ENCODE measurements at places on chromosomes 16 and 17.

GRCh38 chr16:57026778-57027062 lies 37.4 kb downstream of the NLRC5 start:
- no peak for DNase-seq

DNA sequence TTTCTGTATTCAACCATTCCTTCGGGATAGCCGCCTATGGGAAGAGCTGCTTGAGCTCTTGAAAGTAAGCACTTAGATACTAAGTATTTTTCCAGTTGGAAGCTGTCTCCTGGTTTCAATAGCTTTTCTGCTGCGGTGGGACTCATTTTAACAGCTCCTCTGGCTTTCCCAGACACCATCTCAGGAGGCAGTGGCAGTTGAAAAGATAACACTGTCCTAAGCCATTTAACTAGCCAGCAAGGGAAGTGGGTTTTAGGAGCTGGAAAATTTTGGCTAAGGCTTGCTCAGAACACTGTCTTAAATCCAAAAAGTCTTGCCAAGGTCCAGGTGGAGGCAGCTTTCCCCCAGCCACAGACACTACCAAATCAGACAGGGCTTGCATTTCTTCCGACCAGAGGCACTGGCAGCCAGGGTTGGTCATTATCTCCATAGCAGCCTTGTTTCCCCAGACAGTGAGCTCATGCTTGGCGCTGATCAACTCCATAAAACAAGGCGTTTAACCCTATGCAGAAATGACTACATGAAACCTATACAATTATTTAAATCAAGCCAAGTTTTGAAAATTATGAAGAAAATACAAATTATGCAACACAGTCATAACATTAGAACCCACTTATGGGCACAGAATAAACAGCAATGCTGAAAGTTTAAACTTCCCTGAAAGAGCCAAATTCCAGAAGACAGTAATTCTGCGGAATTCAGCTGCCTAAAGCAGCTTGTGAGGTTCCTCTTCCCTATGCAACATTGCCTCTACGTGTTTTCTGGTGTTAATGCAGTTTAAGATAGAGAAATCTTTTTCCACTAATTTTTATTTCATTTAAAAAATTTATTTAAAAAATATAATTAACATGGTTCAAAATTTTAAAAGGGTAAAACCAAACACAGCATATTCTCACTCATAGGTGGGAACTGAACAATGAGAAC lies 25.0 kb downstream of the GABARAPL2 start:
- no peak for DNase-seq

DNA sequence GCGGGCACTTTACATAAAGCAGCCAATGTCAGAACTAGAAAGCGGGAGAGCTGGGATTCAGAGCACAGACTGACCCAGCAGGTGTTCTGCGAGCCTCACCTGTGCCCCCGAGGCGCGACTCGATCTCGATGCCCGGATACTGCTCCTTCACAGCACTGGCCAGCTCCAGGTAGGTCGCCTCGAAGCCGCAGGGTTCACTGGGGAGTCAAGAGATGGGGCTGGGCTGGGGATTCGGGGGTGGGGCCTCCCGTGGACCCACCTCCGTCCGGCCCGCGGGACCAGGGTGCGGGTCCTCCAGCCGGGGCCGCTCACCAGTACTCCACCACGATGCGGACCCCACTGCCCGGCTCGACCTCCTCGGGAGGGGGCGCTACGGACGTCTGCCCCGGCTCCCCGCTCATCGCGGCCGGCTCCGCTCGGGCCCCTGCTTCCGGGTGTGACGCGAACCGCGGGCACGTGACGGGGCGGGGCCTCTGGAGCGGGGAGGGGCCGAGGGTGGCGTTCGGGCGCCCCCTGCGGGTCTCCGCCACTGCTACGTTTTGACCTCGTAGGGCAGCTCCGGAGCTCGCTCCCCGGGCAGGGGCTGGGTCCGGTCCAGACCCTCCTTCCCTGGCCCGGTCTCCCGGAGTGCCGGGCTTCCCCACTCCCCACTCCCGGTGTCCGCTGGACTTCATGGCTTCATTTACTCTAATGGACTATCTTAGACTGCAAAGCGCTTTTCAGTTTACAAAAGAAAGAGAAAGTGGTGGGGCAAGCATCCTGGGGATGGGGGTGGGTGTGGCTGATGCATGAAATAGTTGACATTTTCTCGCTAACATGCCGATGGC lies at the start of gene MIEN1:
MIEN1 (minus strand) TSS at position 438 of the 827 bp plus-strand sequence; CDS start at position 401, 37 bp downstream.
- peak; percentile 98 for DNase-seq

DNA sequence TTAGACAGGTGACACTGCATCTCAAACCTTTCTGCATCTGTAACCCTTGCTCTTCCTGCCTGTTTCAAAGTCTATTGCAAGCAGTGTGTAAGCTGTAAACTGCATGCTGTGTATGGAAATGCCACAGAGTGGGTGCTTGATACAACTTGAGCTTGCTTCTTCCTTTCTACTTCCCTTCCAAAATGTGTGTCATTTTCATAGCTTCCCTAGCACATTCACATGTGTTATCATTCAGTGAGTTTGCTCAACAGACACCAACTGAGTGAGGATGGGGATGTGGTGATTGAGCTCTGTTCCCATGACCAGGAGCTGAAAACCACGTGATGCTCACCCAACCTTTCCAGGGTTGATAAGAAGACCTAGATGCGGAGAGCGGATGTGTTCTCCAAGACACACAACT lies 111.1 kb downstream of the VAT1L start:
- no peak for DNase-seq

GRCh38 chr17:18921912-18922451 lies 30.0 kb upstream of the SLC5A10 start:
- no peak for DNase-seq

DNA sequence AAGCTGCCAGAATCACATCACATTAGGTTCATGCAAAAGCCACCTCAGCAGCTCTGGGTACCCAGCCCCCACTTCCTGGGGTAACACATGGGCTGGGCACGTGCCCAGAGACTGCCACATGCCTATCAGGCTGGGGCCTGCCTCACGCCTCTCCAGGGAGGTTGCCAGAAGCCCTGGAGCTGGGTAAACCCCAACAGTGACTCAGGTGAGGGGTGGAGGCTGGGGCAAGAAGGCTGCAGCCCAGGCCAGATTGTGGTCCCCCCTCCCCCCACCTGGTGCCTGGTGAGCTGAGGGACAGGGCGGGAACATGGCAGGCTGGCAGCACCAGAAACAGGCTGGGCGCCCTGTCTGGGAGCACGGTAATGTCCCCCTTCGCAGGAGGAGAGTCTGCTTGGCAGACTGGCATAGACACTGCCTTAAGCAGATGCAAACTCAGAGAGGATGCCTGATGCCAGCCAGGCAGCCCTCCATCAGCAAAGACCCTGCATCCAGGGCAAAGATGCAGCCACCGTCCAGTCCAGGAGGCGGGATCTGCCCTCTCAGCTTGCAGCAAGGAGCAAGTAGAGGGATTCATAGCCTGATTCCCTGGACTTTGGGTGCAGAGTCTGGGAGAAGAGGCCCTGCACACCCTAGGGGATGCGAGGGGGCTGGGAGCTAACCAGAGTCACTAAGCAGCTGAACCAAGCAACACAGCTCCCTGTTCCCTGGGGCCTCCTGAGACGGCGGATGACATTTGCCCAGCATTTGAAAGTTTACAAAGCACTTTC lies 28.8 kb downstream of the NGFR start:
- DNase-seq, result no peak

GRCh38 chr17:8338753-8339140 lies 893 bp upstream of the ODF4 start:
- no peak for DNase-seq

DNA sequence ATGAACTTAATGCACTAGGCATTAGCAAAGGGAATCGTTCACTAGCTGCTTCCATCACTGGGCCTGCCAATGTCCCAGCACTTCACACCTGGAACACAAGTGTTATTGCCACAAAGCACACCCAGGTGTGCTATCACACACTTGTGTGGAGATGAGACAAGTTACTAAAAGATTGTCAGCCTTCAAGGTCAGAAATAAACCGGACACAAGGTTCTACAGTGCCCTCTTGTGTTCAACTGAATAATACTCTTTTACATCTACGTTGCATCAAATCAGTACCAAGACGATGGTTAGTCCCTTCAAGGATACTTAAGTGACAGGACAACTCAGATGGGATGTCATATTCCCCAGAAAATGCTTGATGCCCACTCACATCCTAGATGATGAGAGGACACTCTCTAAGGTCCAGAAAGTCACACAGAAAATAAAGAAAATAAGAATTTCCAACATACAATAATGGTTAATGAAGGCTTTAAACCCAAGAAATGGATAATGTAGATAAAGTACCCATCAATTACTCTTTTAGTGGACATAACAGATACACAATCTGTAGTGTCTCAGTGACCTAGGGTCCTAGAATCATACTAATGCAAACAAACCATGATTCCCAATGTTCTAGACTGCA lies 16.4 kb upstream of the GLG1 start:
- no peak for DNase-seq

DNA sequence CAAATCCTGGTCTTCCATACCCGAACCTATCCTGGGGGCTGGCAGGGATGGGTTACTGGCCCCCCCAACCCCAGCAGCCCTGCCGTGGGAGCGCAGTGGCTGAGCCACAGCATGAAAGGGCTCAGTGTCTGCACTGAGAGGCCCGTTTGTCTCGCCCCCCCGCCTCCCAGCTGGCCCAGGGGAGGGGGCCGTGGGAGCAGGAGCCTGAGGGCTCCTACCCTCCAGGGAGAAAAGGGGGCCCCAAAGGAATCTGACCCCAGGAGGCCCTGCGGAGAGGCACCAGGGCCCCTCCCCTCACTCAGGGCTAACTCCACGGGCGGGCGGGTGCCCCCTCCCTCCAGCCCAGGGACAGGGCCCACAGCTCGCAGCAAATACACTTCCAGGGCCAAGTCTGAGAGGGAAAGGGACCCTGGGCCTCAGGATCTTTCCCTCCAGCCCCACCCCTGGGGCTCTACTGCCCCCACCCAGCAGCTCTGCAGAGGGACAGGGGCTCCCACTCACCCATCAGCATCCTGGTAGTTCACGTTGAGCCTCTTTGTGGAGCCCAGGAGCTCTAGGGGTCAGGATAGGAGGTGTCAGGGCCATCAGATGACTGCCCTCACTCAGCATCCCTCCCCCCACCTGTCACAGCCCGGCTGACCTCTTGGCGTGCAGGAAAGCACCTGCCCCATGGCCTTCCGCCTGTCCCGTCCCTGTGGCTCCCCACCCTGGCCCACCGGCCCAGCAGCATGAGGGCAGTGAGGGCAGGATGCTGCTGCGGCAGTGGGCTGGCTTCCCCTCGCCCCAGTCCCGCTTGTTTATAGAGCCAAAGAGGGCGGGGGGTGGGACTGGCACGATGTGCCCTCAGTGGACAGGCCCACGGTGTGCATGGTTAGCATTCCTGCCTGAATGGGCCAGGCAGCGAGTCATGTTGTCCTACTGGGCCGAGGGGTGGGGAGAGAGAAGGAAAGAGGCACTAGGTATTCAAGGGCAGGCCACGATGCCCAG lies 7.3 kb downstream of the CASKIN2 start:
- DNase-seq, result no peak

DNA sequence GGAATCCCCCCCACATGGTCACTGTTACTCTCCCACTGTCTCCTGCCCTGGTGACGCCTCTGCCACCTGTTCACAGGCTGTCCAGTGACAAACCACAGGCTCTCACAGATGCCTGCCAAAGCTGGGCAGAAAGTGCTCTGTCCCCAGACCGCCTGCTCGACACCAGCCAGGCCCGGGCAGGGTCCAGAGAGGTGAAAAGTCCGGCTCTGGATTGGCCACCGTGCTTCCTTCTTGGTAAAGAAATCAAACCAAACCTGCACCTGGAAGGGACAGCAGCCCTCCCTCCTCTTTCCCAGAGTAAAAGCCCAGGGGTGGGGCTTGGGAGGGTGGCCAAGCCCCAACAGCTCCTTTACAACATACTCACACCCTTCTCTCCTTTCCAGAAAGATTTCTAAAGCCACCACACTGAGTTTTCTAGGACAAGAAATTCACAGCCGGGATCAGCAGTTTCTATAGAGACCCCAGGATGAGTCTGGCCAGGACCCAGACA lies 6.2 kb downstream of the PCGF2 start:
- DNase-seq, result no peak

DNA sequence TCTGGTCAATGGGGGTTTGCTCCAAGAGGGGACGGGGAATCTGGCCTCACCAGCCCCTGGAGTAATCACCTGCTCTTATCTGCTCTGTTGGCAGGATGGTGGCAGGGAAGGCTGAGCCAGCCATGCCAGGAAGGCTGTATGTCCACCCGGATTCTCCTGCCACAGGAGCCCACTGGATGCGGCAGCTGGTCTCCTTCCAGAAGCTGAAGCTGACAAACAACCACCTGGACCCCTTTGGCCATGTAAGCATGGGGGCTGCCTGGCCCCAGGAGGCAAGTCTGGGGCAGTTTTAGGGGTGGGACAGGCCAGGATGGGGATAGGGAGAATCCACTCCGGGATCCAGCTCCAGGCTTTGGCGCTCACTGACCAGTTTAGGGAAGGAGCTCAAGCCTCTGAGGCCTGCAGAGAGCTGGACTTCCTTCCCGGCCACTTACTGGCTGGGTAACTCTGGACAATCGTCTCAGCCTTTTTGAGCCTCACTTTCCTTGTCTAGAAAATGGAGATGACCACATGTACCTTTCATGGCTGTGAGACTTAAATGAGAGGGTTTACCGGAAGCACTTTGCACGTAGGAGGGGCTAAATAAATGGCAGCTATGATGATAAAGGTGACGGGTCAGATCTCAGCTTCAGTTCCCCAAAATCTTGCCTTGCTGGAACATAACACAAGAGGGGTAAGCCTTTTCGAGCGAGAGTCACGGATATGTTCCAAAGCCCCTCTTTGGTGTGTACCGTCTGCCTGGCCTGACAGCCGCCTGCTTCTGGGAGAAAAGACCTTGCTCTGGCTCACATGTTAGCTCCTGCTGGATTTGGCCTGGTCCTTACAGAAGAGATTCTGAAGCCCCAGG lies 15.4 kb downstream of the TBX4 start:
- DNase-seq, result no peak

- no peak for DNase-seq
Measured at GRCh38 chr17:81028506-81028858, 6.5 kb upstream of the BAIAP2 start.

GRCh38 chr16:63938661-63939060 lies 1183.2 kb downstream of the CDH11 start:
- DNase-seq, result no peak

- no peak for DNase-seq
Measured at GRCh38 chr16:506246-506546, 21.3 kb upstream of the CAPN15 start.

- DNase-seq, result no peak
Measured at GRCh38 chr16:1781254-1781653, 1.1 kb downstream of the SPSB3 start.

GRCh38 chr17:60562421-60562820 lies 36.4 kb upstream of the APPBP2 start:
- no peak for DNase-seq

- no peak for DNase-seq
Measured at GRCh38 chr17:42623732-42624596, 14.5 kb downstream of the TUBG1 start.

- DNase-seq, result no peak
Measured at GRCh38 chr16:11004351-11004750, 60.0 kb downstream of the CLEC16A start.

- DNase-seq, result no peak
Measured at GRCh38 chr17:59372138-59372751, 40.8 kb downstream of the YPEL2 start.
